ENCODE measurements at places on chromosomes 3 and 15.

DNA sequence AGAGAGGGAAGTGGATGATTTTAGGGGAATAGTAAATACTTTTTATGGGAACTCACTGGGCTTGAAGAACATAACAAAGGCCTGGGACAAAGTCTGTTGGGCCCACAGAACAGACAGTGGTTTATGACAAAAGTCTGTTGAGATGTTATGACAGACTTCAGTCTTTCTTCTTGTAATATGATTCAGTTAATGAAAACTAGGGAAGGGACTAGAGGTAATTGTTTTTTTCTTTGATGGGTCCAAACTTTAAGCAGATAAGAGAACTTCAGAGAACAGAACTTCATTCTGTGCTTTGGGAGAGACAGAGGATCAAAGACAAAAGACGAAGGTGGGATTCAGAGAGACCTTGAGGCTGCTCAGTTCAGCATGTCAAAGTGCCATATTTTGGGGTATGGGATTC lies 9.3 kb downstream of the CRYBG3 start:
- DNase-seq = no peak

GRCh38 chr15:65639509-65639908 lies 17.8 kb downstream of the SLC24A1 start:
- no peak for DNase-seq

GRCh38 chr3:52146811-52147210 lies 7.4 kb downstream of the POC1A start:
- DNase-seq = no peak

DNA sequence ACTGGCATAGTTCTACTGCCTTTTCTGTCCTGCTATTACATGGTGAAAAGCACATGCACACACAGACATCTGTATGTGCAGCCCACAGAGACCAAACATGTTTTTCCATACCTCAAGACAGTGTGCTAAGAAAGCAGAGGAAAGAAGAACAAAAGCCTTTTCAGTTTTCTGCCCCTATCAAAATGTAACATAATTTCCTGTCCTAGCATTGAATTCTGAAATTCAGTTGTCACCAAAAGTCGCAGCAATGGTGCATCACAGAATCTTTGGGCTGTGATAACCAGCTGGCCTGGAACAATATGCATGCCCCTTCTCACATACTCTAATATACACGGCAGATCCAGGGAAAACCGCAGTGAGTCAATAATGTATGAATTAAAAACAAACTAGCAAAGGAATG lies 153.8 kb upstream of the RAP2B start:
- no peak for DNase-seq

- no peak for DNase-seq
These were observed 55.2 kb downstream of the TIPARP start for GRCh38 chr3:156729460-156730179.

DNA sequence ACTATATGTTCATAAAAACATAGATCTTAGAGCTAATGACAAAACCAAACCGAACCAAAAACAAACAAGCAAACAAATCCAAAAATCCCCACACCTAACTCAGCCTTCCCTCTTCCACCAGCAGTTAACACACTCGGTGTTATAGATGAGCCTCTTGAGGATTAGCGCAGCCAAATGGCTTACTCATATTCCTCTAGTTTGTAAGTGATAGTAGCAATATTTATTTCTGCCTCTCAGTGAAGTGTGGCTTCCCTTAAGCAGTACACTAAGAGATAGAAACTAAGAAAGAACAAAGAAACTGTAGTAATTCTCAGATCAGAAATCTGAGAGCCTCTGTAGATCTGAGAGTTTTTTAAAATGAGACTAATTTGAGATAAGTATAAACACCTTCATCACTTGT lies 2.4 kb upstream of the NCEH1 start:
- DNase-seq = peak; percentile 52

DNA sequence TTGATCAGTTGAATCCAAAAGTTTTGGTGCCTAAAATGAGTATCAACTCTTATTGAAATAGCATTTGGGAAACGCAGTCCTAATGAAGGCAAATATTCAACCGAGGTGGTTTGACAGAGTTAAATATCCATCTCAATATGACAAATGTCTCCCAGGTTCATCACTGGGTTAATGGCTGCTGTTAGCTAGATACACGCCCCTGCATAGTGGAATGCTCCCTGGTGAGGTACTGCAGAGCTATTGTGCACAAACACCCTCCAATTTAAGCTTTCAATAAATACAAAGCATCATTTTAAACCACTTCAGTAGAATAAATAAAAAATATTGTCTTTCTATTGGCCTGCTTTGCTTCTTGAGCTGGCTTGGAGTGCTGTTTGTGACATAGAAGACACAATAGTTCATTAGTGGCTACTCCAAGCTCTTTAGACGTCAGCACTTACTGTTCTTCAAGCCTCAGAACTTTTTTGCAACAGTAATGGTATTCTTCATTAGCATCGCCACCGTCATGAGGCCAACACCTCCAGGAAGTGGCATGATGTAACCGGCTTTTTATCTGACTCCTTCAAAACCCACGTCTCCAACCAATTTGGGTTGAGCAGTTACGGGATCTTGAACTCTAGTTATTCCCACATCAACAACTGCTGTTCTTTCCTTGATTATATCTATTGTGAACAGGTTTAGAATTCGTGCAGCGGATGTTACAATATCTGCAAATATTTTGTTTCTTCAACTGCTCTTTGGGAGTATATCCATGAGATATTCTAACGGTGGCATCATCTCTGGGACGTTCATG lies 1159.6 kb upstream of the EPHA6 start:
- no peak for DNase-seq

- no peak for DNase-seq
These were observed 32.9 kb downstream of the GHSR start for GRCh38 chr3:172415323-172415722.

- DNase-seq = no peak
These were observed 241.1 kb upstream of the TOPAZ1 start for GRCh38 chr3:44000586-44000985.

GRCh38 chr3:108017587-108017986 lies 73.2 kb downstream of the CD47 start:
- no peak for DNase-seq

DNA sequence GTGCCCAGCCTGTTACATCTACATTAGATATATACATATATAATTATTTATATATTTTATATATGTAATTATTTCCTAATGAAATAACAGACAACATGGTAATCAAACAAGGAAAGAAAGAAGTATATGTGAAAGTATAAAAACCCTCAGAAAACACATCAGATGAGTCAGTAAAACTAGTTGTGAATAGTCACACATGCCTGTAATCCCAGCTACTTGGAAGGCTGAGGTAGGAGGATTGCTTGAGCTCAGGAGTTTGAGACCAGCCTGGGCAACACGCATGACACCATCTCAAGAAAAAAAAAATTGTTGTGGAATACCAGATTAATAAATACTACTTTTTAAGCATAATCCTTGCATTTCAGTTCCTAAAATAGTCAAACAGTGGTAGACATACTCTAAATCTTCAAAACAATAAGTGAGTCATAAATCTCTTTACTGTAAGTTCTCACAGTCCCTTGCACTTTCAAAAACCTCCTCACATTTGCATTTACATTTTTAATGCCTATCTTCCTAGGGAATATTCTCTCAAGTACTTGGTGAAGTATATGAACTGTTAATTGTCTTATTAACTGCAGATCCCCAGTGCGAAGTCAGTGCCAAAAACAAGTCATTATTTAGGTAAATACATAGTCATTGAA lies 106.5 kb downstream of the MYO9A start:
- DNase-seq = no peak

- DNase-seq = no peak
These were observed 28.8 kb downstream of the XRN1 start for GRCh38 chr3:142418926-142419592.

GRCh38 chr3:170584585-170585007 lies 1.3 kb downstream of the SLC7A14 start:
- peak; percentile 42 for DNase-seq

Data from uterus (tissue), 4 donors.